NCI-H524 treated with DMSO at 0.1 percent for 48 hours (cell line): ENCODE measurements at places on chromosomes 7 and 10.

- no peak for DNase-seq
These were observed 1.3 kb upstream of the HMX3 start for GRCh38 chr10:123134343-123134914.

DNA sequence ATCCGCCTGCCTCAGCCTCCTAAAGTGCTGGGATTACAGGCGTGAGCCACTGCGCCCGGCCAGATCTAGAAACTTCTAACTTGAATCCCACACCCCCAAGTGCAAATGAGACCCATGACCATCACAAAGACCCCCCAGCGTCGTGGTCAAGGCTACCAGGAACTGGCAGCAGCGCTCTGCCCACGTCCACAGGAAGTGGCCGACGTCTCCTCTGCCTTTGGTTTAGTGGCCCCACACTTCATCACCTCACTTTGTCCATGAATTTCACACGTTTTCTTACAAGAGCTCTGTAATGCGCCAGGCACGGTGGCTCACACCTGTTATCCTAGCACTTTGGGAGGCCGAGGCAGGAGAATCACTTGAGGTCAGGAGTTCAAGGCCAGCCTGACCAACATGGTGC lies 53.5 kb upstream of the TNRC18 start:
- no peak for DNase-seq

DNA sequence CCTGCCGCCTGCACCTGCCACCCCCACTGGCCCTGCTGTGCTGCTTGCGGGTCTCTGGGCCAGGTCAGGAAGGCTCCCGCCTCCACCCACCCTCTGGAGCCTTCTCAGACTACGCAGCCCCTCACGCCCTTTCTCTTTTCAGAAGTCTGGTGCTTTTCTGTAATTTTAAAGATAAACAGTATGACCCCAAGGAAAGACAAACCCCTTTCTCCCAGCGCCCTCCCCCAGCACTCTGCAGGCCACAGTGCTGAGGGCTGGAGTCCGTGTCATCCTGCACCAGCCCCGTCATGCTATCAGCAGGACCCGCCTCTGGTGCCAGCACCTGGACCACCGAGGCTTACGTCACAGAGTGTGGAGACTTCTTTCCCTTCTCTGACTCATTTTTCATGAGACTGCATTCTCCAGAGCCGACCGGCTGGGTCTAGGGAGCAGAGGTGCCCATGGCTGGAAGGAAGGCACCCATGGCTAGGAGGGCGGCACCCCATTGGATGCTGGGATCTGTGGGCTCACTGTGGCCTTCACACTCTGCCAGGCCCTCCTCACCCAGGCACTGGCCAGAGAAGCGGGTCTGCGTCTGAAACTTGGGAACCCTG lies 53.4 kb downstream of the CFAP46 start:
- no peak for DNase-seq

DNA sequence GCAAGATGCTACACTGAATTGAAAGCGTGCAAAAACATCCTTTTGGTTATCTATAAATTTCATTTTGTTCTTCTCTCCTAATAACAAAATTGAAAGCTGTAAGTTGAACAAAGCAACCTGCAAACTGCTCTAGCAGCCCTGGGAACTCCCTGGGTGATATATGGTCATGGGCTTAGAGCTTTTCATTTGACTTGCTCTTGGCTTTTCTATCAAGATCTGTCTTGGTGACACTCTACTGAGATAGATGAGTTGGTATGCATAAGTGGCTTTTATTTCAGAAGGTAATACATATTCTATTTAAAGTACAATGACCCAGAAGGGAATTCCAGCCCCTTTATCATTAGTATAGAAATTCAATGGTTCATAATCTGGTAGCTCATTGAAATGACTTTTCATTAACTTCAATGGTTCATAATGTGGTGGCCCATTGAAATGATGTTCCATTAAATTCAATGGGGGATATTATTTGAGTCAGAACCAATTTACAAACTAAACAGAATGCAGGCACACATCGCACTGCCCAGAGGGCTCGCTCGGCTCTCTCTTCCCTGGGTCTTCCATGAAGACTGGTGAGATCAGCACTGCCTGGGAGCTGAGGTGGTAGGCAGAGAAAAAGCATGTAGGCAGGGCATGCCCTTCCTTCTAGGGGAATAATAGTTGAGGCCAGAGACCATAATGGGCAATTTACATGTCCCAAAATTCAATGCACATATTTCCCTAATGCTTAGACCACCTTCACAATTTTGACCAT lies 10.1 kb upstream of the KCNMA1 start:
- no peak for DNase-seq

- no peak for DNase-seq
These were observed 104.0 kb downstream of the PLXDC2 start for GRCh38 chr10:19920075-19920726.

GRCh38 chr10:60910543-60910942 lies 33.4 kb downstream of the RHOBTB1 start:
- DNase-seq, result no peak

- no peak for DNase-seq
These were observed 98.5 kb downstream of the TPST1 start for GRCh38 chr7:66303454-66304155.

DNA sequence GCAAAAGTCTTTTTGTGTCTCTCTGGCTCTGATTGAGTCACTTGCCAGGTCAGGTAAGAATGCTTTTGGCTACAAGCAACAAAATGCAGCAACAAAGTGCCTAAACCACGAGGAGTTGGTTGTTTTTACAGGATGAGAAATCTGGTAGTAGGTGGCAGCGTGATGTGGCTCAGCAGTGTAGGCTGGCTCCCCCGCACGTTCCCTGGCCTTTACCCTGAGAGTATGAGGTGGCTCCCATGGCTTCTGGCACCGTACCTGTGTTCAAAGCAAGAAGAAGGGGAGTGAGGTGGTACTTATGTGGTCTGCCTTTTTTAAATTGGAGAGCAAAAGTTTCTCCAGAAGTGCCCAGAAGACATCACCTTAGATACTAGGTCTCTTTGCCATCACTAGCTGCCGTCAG lies 11.7 kb downstream of the PRKRIP1 start:
- no peak for DNase-seq
